ENCODE measurements at places on chromosomes 13 and 19.
A peak's percentile ranks its signal among the peaks of the same experiment; 100 is the strongest.

DNA sequence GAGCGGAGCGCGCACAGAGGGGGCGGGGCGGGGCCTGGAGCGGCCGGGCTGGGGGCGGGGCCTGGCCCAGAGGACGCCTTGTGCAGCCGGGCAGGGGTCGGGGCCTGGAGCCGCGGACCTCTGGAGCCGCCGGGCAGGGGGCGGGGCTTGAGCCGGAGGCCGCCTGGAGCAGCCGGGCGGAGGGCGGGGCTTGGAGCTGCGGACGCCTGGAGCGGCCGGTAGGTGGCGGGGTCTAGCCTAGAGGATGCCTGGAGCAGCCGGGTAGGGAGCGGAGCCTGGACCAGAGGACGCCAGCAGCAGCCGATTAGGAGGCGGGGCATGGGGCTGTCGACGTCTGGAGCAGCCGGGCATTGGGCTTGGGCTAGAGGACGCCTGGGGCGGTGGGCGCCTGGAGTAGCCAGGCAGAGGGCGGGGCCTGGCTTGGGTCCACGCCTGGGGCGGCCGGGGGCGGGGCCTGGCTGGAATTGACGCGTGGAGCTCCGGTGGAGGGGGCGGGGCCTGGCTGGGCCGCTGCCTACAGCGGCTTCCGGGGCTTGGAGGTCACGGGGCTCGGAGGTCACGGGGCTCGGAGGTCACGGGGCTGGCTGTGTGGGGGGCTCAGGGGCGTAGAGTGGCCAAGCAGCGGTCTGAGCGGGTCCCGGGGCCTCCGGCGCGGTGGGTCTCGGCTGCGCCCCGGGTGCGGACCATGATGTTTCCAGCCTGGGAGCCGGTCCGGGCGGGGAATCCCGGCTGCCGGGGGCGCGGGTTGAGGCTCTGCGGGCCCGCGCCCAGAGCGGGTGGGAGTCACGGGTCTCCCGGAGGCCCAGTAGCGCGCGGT is at the start of gene ANKRD10:
Gene ANKRD10, minus strand, starts transcription at position 13 of the 817 bp plus-strand sequence. CDS start 135 bp downstream, outside the sequence.
- peak; percentile 93 for DNase-seq

DNA sequence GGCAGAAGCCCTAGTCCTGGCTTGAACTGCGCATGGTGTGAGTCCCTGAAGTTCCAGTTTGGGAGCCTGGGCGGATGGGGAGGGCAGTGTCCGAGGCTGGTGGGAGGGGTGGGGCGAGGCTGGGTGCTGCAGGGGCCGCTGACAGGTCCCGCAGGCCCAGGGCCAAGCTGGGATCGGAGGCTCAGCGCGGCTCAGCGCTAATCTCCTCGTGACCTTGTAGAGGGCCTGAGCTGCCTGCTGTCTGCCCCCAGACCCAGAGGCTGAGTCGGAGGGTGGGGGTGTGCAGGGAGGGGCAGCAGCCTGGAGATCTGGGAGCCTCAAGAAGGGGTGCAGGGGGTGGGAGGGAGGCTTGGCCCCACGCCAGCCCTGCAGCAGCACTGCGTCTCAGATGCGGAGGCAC is 3.0 kb downstream of the ATP1A3 start:
- no peak for DNase-seq

DNA sequence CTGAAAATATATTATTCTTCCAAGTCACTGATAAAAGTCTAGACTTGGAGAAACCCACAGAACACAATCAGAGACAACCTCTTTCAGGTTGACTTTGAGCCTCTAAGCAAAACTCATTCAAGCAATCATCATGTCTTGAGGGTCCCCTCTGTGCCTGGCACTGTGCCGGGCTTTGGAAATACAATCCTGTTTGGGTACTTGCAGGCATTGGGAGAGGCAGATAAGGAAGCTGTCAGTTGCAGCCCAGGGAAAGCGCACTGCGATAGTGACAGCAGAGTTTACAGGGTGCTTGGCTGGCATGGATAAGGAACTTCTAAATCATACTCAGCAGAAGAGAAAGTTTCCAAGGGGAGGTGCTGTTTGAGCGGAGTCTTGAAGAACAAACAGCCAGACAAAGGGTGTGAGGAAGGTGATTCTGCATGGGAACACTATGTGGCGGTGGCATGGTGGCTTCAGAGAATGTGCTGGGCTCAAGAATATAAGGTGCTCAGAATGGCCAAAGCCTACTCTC is 9.1 kb downstream of the SERP2 start:
- DNase-seq = no peak

DNA sequence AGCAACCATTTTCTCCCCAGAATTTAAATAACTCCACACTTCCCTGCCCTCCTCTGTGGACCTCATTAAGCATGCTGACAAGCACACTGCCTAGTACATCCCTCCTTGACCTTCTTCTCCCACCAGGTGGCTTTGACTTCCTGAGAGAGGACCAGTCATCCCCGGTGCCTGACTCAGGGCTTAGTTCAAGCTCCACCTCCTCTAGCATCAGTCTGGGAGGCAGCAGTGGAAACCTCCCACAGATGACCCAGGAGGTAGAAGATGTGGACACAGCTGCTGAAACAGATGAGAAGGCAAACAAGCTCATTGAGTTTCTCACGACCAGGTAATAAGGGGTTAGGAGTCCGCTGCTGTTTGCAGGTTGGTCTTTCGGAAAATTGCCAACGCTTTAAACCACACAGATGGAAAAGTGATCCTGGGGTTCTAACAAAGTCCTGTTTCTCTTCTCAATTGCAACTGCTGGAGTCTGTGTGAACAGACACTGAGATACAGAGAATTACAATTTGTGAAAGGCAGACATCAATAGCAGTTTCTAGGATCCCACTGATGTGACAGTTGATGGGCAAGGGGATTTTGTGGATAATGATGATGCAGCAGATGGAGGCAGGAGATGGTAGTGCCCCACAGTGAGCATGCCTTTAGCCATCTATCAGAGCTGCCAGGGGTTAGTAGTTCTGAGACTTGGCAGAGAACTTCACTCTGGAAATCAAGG is 86.7 kb downstream of the ZAR1L start:
- peak; percentile 86 for DNase-seq

GRCh38 chr13:26967119-26968038 is 204.2 kb downstream of the USP12 start:
- no peak for DNase-seq

GRCh38 chr19:53704011-53704410 is 72.2 kb downstream of the DPRX start:
- DNase-seq = no peak

GRCh38 chr13:47903836-47904235 is 97.2 kb downstream of the SUCLA2 start:
- no peak for DNase-seq

DNA sequence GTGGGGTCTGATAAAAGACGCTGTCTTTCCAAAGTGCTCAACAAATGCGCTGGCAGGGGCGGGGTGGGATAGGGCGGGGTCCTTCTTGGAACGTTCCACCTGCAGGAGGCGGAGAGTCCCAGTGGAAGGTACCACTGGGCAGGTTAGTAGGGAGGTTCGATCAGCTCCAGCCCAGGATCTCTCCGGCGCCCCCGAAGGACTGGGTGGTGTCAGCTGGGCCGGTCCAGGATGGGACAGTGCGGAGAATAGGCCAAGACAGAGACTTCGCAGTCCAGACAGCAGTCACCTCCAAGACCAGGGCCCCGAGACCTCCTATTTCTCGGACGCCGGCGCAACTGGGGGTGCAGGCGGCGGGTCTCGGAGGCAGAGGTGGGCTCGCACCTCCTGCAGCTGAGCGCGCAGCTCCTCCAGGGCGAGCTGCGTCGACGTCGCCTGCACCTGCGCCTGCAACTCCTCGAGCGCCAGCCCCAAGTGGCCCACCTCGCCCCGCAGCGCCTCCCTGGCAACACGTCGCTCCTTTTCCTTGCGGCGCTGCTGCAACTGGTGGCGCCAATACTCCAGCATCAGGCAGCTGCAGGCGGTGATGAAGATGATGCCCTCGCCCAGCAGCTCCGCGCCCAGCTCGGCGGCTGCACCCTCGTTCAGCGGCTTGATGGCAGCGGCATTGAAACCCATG is 21.6 kb downstream of the VASP start:
- DNase-seq = no peak

- DNase-seq = no peak
These were observed 1.4 kb downstream of the CIC start for GRCh38 chr19:42270346-42271044.

- no peak for DNase-seq
These were observed 14.0 kb downstream of the KLK4 start for GRCh38 chr19:50897191-50897607.

GRCh38 chr19:54164369-54165068 is 5.0 kb upstream of the LENG1 start:
- no peak for DNase-seq

DNA sequence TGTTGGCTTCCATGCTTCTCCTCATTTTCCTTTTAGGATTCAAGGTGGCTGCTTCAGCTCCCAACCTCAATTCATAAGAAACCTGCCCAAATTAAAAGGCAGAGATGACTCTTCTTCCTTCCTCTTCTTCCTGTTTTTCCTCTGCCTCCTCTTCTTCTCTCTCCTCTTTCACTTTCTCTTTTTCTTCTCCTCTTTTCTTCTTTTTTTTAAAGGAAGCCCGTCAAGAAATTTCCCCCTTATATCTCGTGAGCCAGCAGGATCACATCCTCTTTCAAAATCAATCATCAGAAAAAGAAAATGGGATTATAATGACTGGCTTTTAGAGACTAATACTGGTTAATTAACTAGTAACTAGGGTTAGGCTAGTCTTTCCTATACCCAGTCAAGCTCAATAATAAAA is 220.3 kb downstream of the NBEA start:
- no peak for DNase-seq
